ENCODE measurements at places on chromosomes 4 and X.

- no peak for DNase-seq
Measured at GRCh38 chr4:168309781-168310180, 8.8 kb downstream of the DDX60 start.

- no peak for DNase-seq
Measured at GRCh38 chr4:54098375-54098774, 1.6 kb upstream of the GSX2 start.

DNA sequence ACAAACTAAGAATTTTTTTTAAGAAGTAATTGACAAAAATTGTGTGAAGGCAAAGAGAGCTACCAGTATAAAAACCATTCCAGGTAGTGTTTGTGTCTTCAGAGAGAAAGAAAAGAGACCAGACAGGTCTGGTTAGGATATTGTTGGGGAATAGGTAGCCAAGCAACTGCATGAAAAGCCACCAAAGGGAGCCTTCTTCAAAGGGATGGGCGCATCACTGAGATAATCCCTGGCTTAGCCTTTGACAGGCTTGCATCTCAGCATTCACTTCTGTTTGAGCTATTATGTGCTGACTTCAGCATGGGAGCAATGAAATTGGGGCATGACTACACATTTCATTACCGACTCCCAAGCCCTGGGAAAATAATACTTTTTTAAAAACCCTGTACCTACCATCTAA is 496.6 kb downstream of the IL1RAPL1 start:
- DNase-seq = no peak

GRCh38 chrX:32397562-32398216 is 813.7 kb downstream of the DMD start:
- no peak for DNase-seq

- no peak for DNase-seq
Measured at GRCh38 chr4:85081196-85081595, 114.7 kb upstream of the WDFY3 start.

GRCh38 chrX:66021765-66022631 is 17.9 kb downstream of the VSIG4 start:
- no peak for DNase-seq

- no peak for DNase-seq
Measured at GRCh38 chr4:76447393-76447851, 12.4 kb downstream of the SHROOM3 start.

DNA sequence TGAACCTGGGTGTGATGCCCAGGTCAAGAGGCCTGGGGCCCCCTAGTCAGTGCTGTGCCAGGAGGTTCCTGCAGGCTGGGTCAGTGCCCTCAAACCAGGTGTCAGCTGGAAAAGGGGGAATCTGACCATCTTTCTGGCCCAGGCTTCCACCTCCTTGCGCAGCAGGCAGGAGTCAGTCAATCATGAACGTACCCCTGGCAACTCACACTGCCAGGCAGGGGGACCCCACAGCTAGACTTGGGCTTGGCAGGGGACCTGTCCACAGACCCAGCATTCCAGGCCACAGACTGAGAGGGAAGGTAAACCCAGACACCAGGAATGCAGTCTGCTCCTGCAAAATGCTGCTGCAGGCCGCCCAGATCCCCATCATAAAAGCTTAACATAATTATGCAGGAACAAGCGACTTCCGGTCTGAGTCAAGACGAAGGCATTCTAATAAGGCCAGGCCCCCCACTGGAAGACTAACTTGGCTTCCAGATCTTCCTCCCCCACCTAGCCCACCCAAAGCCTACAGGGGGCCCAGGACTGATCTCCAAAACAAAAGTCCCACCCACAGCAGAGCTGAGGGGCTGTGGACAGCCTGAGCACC is 156.3 kb downstream of the BCOR start:
- no peak for DNase-seq

- no peak for DNase-seq
Measured at GRCh38 chr4:17920681-17921080, 100.9 kb downstream of the LCORL start.

DNA sequence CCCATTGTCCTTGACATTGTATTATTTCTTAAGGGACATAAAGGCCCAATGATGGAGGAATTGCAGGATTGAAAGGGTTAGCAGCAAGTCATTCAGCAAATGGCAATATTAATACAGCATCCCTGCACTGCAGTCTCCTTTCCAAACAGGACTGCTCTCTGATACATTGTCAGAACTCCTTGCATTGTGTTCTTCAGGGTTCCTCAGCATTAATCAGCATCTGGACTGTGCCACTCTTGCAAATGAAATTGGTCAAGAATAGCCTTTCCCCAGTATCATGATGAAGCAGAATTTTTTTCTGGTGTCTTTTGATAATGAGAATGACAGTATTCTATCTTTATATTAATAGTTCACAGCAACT is 272.6 kb upstream of the HAND2 start:
- no peak for DNase-seq

DNA sequence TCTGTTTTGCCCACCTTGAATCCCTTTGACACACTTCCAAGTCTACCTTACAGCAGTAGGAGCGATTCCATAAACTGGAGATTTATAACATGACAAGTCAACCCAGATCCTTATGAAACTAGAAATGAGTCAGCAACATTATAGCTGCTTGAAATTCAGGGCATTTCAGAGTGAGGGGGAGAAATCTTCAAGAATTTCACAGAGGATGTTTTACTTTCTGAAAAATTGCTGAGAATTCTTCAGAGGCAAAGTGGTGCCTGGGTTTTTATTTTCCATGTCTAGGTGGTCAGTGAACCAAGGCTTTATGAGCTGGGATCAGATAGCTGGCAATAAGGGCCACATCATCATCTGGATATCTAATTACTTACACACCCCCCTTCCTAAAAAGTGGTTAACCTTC is 119.8 kb downstream of the PPARGC1A start:
- no peak for DNase-seq

All from activated CD8-positive, alpha-beta T cell treated with anti-CD3 and anti-CD28 coated beads for 36 hours (primary cell).